ENCODE measurements at places on chromosomes 6 and 20.
A peak's percentile ranks its signal among the peaks of the same experiment; 100 is the strongest.

- DNase-seq, result no peak
Measured at GRCh38 chr20:45115829-45116228, 855 bp upstream of the WFDC5 start.

DNA sequence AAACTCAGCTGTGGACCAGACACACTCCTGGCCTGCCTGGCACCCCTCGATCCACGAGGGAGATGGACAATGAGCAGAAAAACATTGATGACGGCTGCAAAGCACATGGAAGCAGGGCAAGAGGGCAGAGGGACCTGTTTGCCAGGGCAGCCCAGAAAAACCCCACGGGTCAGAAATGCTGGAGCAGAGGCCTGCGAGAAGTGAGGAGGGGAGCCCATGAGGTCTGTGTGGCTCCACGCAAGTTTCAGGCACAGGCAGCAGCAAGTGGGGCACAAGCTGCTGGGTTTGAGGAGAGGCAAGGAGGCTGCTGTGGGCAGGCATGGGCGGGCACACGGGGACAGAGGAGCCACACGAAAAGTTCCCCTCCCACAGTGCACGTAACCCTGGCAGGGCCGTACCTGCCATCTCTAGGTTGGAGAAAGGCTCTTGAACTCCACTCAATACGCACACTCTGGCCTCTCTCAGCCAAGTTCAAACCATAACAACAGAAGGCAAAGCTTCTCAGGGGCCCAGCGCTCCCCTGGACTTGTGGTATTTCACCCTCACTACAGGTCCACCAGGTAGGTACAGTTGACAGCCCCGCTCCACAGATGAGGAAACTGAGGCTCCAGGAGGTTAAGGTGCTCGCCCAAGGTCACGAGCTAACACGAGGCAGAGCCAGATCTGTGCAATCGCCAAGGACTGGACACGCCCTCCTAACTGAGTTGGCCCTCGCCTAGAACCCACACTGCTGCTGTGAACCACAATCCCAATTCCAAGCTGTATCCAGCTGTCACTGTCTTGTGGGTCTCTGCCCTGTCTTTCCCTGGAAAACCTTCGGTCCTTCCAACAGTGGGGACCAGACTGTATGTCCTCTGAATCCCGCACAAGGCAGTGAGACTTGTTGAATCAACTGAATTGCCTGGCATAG, 108.2 kb downstream of the NOL4L start:
- DNase-seq, result no peak

DNA sequence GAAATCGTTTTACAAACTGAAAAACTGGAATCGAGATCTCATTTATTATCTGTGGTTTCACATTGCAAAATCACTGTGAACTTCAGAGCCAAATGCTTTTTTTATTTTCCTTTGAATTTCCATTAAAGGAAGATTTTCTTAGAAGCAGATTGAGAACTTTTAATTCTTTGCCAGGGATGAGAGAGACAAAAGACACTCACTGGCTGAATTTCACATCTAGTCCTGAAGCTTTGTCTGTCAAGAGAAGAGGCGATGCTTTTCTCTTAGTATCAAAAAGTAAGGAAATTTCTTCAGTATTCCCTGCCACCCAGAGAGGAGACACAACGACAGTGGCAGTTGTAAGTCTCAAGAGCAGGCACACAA, 141.8 kb downstream of the TMEM200A start:
- DNase-seq, result no peak

GRCh38 chr20:36175016-36175415, 20.5 kb downstream of the EPB41L1 start:
- DNase-seq, result no peak

DNA sequence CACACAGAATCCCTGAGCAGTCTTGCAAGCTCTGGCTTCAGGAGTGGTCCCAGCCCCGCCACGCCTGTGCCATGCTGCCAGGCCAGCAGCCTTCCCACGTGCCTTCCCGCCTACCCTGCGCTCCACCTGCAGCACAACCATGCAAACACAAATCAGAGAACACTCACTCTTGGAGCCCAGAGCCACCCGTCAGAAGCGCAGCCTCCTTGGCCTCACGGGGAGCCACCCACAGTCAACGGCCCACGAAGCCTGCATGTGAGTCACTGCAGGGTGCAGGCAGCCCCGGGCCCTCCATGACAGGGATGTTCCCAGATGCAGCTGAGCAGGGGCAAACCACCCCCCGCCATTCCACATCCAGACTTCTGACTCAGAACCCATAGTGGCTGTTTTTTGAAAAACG, 217.0 kb downstream of the DLL1 start:
- DNase-seq, result peak; percentile 9

GRCh38 chr6:85458184-85458583, 8.3 kb downstream of the NT5E start:
- DNase-seq, result peak; percentile 57

DNA sequence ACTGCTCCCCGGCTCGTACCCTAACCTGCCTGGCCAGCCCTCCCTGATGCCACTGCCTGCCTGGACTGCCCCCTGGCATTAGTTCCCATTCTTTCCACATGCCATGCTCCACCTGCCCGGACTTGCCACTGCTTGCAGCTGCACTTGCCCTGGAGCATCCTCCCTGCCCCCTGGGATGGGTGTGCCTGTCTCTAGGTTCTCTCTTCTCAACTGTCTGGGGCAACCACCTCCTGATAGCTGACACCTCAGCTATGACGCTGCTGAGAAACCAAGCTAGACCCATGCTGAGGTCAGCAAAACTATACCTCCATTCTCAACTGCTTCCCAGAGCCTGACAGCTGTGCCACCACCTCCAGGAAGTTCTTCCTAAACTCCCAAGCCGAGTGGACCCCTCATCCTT, 72.1 kb downstream of the PERP start:
- DNase-seq, result no peak

DNA sequence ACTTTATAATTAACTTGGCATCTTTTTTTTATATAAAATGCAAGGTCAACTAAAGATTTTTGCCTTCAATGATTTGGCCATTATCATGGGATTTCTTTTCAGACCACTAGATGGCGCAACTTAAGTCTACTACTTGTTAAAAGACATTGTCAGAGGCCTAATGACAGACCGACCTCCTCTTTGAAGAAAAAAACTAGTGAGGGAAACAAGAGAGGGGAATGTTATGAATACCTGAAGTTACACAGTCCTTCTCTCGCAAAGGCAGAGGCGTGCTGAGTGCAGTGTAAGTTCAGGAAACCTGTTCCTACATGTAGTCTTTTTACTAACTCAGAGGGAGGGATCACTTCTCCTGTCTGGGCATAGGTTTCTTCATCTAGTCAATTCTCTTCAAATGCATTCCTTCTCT, 9.3 kb downstream of the TRAPPC3L start:
- DNase-seq, result peak; percentile 67

GRCh38 chr6:71766796-71767195, 119.6 kb upstream of the RIMS1 start:
- no peak for DNase-seq

GRCh38 chr6:18400831-18401446, 13.8 kb downstream of the RNF144B start:
- DNase-seq, result peak; percentile 60

GRCh38 chr20:39717936-39718335, 755.8 kb downstream of the DHX35 start:
- peak; percentile 12 for DNase-seq

DNA sequence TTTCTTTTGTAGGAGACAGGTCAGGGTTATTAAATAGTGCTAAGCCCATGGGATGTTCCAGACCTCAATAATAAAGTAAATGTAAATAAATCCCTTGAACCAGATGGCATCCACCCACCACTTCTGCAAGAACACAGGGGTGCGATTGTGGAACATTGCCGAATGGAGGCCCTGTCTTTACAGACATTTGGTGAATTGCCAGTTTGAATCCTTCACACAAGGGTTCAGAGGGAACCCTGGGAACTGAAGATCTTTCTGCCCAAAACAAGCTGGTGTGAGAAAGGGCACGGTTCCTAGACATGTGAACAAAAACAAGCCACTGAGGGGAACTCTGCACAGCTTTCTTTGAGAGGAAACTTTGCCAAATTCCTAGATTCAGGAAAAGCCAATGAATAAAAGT, 30.2 kb upstream of the RNF8 start:
- no peak for DNase-seq

DNA sequence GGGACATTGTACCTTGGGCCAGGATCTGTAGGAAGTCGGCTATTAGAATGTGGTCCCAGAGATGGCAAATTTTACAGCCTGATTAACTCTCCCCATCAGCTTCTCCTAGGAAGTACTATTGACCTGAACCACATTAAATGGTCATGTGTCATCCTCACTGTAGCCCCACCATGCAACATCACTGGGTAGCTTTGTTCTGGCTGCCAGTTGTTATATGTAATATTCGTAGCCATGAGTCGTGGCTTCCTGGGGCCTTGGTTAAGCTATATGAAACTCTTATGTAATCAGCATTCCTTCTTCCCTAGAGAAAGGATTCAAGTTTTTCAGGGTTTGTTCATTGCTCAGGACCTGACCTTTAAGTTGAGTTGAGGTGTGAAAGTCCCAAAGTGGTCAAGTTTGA, 125.7 kb downstream of the ANKS1A start:
- DNase-seq, result peak; percentile 80

DNA sequence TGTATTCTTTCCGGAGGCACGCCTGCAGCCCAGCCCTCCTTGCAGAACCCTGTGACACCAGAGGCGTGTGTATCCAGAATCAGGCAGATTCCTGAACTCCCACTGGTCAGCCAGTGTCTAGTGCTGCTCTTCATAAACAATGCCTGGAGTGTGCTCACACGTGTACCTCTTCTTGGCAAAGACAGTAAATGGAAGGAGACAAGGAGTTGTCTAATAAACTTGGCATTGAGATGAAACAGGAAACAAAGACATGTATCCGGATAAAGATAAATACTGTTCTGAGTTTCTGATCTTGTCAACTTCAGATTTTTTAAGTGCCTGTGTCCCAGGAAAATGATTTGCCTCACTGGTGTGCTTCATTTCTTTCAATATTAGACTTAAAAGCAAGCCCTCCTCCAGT, 1.7 kb downstream of the RPS6KA2 start:
- no peak for DNase-seq
